CD4-positive, alpha-beta T cell (primary cell): ENCODE measurements at places on chromosomes 11 and 22.

DNA sequence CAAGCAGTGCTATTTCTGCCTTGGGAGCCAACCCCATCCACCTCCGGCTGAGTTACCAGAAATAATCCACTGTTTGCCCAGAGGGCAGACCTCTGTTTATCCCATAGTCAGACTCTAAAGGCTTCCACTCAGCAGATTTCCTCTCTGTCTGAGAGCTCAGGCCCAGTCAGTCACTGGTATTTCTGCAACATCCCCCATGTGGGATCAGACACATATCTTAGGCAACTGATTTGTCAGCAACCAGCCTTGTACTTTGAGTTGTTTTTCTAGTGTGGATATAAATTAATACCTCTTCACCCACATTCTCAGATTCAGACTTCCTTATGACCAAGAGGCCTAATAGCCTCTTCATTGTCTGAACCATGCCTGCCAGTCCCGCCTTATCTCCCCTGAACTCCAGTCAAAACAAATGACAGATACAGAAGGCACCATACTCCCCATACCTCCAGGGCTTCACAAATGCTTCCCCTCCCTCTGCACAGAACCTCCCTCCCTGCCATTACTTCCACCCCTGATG, 193.6 kb downstream of the FAM76B start:
- DNase-seq = no peak

DNA sequence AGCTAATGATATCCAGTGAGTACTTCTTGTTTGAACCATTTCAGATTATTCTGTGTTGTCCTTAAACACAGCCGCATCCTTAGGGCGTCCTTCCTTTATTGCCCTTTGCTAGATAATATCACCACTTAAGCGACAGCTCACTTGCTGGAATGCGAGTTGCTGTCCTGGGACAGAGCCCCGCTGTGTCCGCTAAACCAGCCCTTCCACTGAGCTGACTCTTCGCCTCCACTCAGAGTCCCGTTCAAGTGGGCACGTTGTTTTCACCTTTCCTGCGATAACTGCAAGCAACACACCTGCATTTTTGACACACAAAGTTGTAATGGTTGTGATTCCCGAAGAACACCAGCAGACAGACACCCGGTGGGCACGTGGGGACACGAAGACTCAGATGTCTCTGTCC, 140.0 kb downstream of the TBC1D22A start:
- no peak for DNase-seq

- DNase-seq = no peak
Measured at GRCh38 chr11:74370123-74370522, 28.1 kb downstream of the PGM2L1 start.

DNA sequence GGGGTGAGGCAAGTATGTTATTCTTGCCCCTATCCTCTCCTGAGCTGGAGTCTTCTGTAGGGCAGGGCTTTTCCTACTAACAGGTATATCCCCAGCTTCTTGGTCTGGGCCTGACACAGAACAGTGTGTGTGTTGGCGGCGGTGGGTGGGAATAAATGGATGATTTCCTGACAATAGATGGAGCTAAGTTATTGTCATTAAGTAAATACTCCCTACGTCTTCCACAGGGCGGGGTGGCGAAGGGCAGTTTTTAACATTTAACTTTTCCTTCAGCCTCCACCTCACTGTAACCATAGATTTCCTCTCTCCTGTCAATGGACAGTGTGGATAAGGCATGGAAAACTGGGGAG, 11.7 kb upstream of the SMPD1 start:
- no peak for DNase-seq

GRCh38 chr11:62925308-62925707, 4.1 kb upstream of the CHRM1 start:
- DNase-seq = no peak

DNA sequence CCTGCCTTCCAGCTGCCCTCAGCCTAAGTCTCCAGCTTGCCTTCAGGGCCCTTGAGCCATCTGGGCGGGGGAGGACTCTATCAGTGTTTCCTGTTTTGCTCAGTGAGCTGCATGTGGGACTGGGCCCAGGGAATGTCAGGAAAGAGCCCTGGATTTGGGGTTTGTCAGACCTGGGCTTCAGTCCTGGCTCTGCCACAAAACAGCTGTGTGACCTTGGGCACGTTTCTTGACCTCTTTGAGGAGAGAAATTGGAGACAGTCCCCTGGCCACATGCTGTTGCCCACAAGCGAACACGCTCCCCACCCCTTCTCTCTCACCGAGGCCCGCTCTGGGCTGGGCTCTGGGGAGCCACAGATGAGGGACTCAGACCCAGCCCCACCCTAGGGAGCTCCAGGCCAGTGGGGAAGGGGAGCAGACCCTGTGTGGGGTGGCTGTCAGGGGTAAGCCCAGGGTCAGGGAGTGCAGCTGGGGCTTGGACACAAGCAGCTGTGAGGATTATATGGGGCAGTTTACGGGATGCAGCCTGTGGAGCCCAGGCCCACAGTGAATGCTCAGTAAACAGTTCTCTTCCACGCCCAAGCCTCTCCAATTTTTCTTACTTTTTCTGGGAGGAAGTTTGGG, 12.3 kb downstream of the MYO7A start:
- no peak for DNase-seq

DNA sequence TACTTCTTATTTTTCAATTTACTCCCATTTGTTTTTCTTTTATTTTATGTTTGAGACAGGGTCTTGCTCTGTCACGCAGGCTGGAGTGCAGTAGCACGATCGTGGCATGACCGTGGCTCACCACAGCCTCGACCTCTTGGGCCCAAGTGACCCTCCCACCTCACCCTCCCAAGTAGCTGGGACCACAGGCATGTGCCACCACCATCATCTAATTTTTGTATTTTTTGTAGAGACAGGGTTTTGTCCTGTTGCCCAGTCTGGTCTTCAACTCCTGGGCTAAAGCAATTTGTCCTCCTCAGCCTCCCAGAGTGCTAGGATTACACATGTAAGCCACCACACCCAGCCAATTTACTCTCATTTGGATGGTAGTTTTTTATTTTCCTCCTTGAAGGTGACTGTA, 679.3 kb upstream of the CCDC179 start:
- no peak for DNase-seq

GRCh38 chr11:61170566-61170965, 9.3 kb upstream of the VPS37C start:
- peak; percentile 19 for DNase-seq

DNA sequence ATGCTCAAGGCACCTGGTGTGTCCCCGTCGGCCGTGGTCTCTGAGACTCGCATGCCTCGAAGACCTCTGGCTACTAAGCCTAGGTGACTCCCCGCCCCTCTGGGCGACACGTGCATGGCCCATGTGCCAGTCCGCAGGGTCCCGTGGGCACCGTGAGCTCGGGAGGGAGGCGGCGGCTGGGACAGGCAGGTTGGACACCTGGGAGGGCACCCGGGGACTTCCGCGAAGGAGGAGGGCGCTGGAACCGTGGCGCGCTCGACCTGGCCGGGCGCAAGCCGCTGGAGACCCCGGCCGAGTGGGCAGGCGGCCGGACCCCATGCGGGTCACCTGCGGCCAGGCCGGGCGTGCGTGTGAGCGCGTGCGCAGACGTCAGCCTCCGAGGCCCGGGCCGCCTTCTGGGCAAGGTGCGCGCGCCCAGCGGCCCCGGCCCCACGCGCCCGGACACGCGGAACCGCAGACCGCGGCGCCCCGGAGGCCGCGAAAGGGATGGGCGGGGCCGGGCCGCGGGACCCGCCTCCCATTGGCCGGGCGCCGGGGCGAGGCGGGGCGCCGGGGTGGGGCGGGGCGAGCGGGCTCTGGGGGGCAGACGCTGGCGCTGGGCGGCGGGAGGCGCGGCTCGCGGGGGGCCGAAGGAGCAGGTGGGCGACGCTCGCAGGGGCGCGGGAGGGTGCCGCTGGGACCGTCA, 579 bp upstream of the RASD2 start:
- peak; percentile 70 for DNase-seq

DNA sequence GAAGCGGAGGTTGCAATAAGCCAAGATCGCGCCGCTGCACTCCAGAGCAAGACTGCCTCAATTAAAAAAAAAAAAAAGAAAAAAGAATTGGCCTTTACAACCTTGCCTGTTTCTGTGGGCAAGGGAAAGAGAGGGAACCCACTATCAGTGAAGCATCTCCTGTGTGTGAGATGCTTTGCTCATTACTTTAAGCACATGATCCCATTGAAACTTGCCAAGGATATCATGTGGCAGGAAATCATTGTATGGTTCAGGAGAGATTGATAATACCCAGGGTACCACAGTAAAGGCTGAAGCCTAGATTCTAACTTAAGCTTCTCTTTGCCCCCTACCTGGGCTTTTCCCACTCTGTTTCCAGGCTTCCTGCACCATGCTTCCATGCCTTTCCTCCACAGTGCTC, 3.6 kb downstream of the LDLRAD3 start:
- DNase-seq = no peak

DNA sequence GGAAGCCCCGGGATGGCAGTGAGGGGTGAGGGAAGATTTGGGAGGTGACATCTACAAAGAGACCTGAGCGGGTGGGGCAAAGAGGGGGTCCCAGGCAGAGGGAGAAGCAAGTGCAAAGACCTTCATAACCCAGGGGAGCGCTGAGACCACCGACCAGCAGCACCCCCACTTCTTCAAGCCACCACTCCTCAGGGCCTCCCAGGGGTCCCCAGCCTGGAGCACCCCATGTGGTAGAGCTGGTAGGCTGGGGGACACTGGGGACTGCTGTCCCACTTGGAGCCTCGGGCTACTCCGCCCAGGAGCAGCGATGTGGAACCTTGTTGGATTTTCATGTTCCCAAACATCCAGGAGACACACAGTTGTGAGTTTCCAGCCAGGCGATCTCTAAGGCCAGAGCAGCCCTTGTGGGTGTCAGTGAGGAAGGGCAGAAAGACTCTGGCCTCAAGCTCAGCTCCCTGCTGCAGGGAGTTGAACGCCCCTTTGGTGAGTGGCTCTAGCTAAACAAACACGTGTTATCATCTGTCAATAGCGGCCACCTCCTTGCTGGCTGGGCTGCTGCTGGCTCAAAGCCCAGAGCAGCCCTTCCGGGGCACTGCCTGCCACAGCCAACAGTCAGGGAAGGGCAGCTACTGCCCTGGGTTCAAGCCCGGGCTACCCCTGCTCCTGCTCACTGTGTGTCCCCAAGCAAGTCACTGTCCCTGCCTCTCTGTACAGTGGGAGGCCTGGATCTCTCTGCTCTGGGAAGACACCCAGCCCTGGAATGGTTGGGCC, 25.7 kb upstream of the CHKA start:
- no peak for DNase-seq

DNA sequence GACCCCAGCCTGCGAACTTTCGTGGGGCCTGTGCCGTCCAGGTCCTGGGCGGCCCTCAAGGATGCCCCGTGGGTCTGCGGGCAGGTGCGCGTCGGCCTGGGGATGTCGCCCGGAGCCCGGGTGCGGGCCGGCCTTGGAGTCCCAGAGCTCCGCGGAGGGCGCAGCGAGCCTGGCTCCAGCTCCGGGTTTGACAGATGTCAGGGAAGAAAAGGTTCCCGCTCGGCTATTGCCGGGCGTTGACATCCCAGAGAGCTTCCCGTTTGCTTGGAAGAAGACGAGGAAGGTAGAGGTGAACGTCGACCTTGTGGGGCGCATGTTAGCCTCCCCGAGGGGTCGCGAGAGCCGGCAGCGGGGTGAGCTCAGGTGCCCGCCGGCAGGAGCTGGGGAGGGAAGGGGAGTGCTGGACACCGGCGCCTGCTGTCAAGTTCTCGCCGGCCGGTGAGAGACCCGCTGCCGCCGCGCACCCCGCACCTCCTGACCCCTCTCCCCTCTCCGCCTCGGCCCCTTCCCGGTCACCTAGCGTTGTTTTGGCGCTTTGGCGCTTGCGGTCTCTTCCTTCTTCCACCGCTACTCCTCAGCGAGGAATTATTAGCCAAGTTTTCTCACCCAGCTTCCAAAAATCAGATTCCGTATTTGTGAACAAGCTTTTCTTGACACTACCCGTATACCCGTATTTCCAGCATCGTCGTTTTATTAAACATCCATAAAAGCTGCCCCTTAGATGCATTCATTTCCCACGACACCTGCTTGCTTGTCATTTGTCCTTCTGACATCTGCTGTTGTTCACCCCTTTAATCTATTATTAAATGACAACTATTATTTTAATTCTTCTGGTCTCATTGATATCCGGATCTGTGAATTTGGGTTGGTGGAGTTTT, 1.3 kb downstream of the BMAL1 start:
- DNase-seq = no peak

GRCh38 chr11:3133261-3134217, 31.6 kb downstream of the OSBPL5 start:
- DNase-seq = no peak

- no peak for DNase-seq
Measured at GRCh38 chr11:134818516-134818915, 406.5 kb upstream of the B3GAT1 start.

DNA sequence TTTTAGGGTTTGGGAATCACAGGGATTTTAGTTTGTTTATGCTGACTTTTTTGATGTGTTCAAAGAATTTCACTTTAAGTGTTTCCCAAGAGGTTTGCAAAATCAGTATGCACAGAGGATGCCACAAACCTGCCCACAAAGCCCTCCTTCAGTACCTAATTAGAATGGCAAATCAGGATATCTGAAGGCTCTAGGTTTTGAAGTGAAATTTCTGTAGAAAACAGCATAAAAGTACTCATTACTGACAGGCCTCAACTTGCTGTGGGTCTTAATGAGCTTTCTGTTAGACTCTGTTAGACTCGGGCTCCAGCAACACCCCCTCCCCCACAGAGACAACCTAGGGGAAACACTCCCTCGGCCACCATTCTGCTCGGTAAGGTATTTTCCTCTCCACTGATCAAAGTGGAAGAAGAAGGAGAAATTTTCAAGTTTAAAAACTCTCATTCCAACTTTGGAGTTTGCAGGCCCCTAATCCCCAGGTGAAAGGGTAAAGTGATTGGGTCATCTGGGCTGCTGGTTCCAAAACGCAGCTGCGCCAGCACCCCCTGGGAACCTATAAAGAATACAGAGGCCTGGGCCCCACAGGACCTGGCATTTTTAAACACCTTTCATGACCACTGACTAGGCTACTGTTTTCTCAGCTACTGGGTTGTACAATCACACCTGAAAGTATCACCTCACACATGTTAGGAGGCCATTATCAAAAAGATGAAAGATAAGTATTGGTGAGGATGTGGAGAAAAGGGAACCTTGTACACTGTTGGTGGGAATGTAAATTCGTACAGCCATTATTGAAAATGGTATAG, 67.5 kb downstream of the PLEKHA7 start:
- no peak for DNase-seq

DNA sequence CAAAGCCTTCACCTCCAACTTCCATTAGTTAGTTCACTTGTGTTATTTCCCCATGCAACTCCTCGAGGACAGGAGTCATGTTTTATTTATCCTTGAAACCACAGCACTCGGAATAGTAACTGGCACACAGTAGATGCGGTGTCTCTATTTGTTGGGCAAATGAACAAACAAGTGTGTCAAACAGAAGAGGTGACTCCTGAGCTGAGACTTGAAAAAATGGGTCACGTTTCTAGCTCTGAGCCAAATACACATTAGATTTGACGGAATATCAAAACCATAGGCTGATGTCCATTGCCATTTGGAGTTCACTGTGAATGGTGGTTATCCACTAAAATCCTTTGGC, 68.9 kb downstream of the C11orf91 start:
- no peak for DNase-seq

DNA sequence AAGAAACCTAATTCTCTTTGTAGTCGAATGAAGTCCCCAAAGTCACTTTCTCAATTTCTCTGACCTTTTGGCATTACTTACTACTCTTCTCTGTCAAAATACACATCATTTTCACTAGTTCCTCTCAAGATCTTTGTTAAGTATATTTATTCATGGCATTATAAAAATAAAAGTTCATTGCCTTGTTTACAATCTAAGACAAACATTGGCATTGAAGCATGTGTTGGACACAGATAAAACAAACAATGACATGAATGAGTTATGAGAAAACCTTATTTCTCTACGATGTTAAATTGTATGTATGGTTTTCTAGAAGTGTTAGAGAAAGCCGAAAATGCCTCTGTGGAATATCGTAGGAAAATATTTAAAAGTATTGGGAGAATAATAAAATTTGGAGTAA, 8.6 kb upstream of the OR51G1 start:
- no peak for DNase-seq

- DNase-seq = no peak
Measured at GRCh38 chr11:69215216-69215615, 59.5 kb downstream of the SMIM38 start.
